ENCODE measurements at places on chromosomes 2 and 18.

- DNase-seq: no peak
Observed at GRCh38 chr18:1438967-1439366, 534.3 kb downstream of the ADCYAP1 start.

DNA sequence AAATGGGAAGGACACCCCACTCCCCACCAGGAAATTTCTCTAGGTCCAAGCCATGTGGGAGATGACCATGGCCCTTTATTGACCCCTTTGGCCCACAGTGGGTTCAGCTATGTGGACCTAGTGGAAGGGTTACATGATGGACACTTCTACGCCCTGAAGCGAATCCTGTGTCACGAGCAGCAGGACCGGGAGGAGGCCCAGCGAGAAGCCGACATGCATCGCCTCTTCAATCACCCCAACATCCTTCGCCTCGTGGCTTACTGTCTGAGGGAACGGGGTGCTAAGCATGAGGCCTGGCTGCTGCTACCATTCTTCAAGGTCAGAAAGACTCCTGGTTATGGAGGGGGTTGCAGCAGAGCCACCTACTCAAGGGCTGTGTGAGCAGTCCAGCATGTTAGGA is 1.3 kb downstream of the STK16 start:
- no peak for DNase-seq

DNA sequence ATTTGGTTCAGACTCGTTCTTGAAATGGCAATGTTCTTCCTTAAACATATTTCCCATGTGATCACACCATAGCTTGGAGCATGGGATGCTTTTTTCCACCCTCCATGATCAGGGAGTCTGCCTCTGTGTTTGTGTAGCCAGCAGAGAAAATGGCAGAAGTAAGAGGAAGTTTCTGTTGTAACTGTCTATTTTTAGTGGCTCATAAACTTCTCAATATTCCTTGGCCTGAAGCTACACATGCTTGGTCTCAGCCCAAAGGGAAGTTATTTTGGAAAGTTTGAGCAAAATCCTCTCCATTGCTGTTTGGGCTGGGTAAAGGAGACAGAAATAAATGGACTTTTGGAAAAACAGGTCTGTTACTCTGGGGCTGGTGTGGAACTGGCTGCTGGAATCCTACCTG is 33.4 kb upstream of the ITGA6 start:
- no peak for DNase-seq

DNA sequence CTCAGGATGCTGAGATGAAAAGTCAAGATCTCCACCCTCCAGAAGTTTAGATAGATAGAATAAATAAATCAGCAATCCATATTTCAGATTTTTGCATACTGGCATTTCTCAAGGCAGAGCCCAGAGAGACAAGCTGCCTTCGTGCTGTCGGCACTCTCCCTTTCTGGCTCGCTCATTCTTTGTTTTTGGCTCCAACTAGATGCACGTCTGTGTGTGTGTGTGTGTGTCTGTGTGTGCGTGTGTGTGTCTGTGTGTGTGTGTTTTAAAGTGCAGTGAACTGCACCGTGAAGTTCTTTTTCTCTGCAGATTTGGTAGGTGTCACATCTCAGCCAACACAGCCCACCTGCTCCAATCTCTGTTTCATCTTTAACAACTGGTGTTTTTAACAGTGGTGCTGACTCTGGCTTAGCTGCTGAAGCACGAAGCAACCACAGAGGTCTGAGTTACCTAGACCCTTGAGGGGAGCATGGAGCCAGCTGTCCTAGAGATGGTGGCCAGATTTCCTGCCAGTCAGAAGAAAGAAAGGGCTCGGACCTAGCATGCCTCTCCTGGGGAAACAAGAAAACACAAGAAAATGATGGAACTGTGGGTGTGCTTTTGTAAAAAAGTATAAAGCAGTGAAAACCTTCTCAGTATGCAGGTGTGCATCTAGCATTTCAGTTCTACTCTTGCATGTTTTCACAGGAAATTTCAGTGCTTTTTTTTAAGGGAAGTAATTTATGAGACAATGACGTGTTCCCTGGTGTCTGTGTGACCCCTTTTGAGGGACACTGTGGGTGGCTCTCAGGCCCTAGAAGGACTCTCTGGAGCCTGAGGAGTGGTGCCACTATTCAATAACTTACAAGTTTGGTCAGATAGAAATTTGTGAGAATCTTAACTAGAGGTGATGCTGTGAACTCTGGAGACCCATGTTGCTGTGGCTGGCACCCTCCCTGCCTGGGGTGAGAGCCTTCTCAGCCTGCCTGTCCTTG is 364.3 kb downstream of the RNF144A start:
- no peak for DNase-seq

GRCh38 chr2:24744356-24744755 is 48.8 kb downstream of the PTRHD1 start:
- DNase-seq: no peak

DNA sequence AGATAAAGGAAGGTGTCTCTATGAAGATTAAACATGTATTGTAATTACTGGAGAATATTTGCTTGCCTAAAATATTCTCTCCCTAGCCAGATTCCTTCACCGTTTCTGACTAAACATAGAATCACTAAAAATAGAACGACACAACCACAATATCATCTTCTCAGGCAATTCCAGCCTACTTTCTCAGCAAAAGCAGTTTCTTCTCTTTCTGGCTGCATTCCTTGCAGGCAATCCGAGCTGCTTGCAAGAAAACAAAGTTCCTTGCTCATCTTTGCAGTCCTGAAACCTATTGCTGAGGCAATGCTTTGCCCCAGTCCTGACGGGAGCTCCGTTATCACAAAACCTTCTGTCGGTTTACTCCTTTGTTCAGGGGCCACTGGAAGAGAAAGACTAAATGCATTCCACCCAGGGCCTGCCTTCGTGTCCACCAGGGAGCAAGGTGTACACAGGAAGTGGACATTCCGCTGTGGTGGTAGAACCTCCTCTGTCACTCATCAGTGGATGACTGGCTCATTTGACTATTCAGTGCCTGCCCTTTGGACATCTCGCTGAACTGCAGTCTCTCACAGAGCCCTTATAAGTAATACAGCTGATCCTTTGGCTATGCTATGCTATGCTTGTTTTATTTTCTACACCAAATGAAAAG is 239.2 kb upstream of the DOK6 start:
- peak; percentile 72 for DNase-seq

- DNase-seq: no peak
Observed at GRCh38 chr2:37666772-37667171, 4.7 kb downstream of the CDC42EP3 start.

DNA sequence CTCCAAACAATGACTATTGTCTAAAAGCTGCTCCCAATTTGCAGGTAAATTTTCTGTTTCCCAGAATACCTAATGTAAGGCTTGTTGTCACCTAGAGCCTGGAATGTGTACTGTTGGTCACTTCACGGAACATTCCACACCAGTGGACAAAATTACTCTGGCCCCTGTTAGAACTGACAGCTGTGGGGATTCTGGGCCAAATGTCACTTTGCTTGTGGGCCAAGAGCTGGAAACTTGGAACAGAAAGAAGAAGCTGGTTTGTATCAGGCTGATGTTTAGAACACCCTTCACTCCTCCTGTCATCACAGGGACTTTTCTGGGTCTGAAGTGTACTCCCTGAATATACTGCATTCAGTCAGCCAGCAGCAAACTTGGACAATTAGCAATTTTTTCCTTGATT is 495.6 kb upstream of the SYT4 start:
- no peak for DNase-seq

DNA sequence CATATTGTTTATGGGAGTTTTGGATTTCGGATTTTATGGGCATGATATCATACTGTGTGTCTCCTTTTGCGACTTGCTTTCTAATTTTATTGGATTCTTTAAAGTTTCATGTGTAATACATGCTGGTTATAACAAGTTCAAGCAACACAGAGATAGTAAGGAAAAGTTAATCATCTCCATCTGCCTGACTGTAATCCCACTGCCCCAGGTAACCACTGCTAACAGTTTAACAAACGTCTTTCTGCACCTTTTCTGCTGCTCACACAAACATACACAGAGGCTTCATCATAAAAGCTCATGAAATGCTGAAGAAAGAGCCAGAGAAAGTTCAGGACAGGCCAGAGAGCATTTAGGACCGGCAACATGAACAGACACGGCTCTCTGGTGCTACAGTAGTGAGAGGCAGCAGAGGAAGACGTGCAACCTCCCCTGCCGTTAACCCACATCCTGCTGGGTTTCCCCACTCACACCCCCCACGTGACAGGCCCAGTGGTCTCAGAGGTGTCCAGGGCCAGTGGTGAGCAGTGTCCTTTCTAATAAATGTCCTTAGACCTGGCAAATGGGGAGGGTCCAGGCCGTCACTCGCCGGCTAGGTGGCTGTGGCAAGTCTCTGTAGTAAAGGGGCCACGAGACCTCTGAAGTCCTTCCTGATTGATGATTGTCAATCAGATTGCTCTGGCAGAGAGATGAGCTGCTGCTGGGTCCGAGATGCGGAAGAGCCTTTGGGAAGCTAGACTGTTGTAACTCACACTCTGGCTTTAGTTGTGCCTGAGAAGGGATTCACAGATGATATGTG is 43.0 kb upstream of the SLC1A4 start:
- DNase-seq: peak; percentile 43

- DNase-seq: no peak
Observed at GRCh38 chr2:7609974-7610373, 692.8 kb downstream of the RNF144A start.

DNA sequence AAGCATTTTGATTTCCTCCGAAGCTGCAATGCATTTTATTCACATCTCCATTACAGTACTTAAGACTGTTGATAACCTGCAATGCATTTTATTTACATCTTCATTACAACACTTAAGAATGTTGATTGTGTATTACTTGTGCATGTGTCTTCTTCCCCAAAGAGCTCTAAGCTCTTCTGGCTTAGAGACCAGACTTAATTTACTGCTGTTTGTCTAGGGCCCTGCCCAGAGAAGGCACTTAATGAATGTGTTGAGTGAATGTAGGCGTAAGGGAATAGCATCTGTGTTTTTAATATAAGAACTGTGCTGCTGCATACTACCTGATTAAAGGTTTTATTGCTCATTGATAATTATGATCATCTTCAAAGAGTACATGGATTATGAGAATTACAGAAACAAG is 295.6 kb downstream of the ZNF385B start:
- DNase-seq: no peak

DNA sequence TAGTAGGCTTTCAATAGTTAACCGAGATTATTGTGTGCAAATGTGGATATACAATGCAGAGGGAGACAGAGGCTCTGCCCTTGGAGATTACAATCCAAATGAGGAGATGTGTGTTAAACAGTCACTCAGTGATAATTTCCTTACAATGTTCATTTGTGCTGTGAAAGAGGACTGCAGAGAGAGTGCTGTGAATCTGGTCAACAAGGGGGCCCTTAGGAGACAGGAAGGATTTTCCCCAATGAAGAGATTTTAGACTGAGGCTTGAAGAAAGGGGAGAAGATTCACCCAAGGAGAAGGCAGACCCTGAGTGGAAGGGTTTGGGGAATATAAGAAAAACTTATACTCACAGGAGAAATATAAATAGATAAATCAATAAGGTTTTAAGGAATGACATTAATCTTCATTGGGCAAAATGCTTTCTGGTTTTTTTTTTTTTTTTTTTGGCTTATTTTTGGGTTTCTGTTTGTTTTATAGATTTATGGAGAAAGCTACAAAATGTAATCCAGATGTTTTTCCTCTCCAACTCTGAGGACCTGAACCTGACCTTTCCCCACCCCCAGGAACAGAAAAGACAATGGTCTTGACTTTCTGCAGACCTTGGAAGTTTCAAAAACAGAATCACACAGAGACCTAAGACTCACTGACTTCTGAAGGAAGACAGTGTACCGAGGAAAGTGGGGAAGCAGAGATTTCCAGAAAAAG is 151.3 kb upstream of the SERPINE2 start:
- no peak for DNase-seq

DNA sequence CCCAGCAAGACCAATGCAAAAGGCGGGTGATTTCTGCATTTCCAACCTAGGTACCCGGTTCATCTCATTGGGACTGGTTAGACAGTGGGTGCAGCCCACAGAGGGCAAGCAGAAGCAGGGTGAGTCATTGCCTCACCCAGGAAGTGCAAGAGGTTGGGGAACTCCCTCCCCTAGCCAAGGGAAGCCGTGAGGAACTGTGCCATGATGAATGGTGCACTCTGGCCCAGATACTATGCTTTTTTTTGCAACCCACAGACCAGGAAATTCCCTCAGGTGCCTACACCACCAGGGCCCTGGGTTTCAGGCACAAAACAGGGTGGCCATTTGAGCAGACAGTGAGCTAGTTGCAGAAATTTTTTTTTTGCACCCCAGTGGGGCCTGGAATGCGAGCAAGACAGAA is 662.6 kb upstream of the ACVR2A start:
- no peak for DNase-seq

- no peak for DNase-seq
Observed at GRCh38 chr2:160731856-160732255, 238.2 kb upstream of the RBMS1 start.

GRCh38 chr2:238152771-238153688 is 5.7 kb upstream of the ERFE start:
- no peak for DNase-seq

DNA sequence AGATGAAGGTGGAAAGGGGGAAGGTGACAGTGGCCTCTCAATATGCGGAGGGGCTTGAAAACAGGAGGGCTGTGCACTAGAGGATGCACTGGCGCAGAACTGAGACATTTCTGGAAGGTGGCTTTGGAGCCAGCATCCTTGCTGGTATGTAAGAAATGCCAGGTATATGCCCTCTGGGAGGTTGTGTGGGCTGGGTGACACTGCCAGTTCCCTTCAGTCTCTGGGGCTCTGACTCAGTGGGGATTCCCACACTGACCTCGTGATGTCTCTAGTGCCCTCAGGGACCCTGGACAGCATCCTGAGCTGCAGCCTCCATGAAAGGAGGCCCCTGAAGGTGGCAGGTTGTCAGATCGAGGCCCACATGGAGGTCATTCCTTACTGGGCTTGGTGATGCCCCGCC is 74.0 kb downstream of the AGAP1 start:
- no peak for DNase-seq

- DNase-seq: peak; percentile 64
Observed at GRCh38 chr2:169001116-169001815, 29.9 kb downstream of the ABCB11 start.

DNA sequence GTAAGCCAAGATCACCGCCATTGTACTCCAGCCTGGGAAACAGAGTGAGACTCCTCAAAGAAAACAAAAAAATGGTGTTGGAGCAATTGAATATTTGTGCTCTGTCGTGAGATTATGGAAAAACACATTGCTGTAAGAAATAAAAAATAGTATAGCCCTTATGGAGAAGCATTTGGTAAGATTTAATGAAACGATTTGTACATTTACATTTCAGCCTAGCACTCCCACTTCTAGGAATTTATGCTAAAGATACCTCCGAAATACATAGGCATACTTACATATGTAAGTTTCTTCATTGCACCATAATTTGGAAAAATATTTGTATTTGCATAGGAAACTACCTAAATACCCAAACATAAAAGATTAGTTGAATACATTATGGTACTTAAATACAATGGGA is 8.7 kb upstream of the DTNB start:
- DNase-seq: no peak

- DNase-seq: no peak
Observed at GRCh38 chr2:76731157-76731556, 791.0 kb downstream of the LRRTM4 start.

- DNase-seq: no peak
Observed at GRCh38 chr2:238019962-238020361, 40.8 kb upstream of the SCLY start.

- DNase-seq: no peak
Observed at GRCh38 chr2:24826773-24827145, 33.5 kb downstream of the CENPO start.

Measured in choroid plexus epithelial cell (primary cell).